Esophagus mucosa (tissue), 1 donor: ENCODE measurements at places on chromosomes 5 and 9.

DNA sequence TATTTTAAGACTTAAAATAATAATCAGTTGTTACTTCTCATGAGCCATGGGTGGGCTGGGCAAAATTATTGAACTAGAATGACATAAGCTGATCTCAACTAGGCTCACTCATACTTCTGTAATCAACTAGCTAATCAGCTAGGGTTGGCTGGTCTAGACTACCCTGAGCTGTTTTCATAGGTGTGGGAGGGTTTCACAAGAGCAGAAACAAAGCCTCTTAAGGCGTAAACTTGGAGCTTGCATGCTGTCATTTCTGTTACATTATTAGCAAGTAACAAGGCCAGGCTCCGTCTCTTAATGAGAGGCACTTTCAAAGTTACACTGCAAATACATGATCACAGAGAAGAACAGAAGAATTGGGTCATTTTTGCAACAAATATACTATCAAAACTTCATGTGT lies 57.2 kb upstream of the GHR start:
- no peak for ATAC-seq

DNA sequence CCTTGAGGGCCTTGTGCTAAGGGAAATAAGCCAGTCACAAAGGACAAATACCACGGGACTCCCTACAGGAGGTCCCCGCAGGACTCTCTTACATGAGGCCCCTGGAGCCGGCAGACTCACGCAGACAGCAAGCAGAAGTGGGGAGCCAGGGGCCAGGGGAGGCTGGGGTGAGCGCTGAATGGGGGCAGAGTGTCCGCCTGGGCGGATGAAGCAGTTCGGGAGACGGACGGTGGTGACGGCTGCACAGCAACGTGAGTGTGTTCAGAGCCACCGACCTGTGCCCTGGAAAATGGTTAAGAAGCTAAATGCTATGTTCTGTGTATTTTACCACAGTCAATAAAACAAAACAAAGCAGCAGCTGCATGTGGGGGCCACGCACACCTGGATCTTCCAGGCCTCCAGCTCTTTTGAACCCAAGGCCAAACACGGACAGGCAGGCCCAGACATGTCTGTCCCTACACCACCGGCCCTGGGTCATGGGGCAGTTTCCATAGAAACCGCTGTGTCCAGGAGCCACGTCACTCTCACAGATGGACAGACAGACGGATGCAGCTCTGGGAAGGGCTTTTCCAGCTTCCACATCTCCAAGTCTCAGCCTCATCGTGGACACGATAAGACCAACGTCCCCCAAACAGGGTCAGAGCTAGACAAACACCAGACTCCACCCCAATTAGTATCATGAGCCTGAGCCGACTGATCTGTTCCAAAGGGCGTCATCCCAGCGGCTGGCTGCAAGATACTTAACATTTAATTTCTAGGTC lies 103.9 kb downstream of the VAV2 start:
- ATAC-seq: no peak

GRCh38 chr5:83740741-83741140 lies 20.1 kb upstream of the HAPLN1 start:
- ATAC-seq: no peak

DNA sequence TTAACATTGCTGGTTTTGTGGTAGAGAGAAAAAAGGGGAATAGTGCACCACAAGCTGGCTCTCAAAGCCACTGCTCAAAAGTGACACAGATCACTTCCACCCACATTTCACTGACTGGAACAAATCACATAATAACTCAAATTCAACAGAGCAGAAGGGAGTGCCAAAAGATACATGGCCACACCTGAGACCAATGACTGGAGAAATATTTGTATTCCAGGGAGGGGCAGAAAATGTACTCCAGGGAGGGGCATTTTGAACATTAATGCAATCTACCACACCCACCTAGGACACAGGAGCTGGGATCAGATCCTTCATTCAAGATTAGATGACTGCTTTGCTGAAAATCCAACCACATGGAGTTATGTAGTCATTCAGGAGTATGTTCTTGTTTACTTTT lies 44.8 kb upstream of the ALDOB start:
- peak; percentile 88 for ATAC-seq

DNA sequence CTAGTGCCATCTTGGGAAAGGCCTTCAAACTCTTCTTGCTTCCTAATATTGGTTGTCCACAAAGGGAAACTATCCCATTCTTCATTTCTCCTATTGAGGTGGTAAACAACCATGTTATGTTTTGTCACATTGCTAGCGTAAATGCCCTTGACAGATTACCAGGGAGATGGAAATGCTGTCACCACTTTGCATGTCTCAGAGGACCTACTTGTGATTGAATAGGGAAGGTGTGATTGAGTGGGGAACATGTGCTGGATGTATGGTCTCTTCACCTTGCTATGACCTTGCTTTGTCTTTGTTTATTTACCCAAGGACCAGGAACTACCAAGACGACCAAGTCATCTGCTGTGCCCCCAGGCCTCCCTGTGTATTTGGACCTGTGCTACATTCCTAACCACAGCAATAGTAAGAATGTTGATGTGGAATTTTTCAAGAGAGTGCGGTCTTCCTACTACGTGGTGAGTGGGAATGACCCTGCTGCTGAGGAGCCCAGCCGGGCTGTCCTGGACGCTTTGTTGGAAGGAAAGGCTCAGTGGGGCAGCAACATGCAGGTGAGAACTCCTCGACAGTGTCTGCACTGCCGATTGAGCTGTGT lies 96.1 kb downstream of the MAP1B start:
- no peak for ATAC-seq
